ENCODE measurements at places on chromosomes 13 and 19.

DNA sequence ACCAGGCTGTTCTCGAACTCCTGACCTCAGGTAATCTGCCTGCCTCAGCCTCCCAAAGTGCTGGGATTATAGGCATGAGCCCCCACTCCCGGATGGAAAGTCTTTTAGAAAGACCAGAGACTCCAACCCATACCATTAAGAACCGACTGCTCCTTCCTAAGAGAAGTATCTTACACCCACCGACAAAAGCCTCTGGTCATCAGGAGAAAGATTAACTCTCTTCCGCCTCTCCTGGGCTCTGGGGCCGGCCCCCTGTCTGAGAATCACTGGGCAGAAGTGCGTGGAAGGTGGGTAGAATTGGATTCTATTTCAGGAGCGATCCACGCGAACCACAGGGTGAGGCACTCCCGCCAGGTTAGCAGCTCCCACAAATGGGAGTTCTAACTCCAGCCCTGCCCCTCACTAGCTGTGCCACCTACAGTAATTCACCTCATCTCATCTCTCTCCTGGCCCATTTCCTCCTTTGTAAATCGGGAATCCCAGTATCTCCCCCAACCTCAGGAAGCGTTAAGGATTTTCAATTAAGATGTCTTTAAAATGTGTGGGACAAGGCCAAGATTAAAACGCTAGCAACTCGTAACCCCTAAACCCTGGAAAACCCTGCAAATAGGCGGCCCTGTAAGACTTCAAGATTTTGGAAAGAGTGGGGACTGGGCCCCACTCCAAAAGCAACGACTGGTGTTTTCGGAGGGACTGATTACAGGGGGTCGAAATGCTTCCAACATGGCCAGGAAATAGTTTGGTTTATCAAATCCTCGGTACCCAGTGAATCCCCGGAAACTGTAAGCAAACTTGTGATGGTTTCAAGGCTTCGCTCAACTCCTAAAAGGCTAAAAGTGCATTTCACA is 1.3 kb downstream of the HNRNPL start:
- DNase-seq = no peak

GRCh38 chr19:10593820-10594637 is 6.9 kb upstream of the AP1M2 start:
- DNase-seq = no peak

DNA sequence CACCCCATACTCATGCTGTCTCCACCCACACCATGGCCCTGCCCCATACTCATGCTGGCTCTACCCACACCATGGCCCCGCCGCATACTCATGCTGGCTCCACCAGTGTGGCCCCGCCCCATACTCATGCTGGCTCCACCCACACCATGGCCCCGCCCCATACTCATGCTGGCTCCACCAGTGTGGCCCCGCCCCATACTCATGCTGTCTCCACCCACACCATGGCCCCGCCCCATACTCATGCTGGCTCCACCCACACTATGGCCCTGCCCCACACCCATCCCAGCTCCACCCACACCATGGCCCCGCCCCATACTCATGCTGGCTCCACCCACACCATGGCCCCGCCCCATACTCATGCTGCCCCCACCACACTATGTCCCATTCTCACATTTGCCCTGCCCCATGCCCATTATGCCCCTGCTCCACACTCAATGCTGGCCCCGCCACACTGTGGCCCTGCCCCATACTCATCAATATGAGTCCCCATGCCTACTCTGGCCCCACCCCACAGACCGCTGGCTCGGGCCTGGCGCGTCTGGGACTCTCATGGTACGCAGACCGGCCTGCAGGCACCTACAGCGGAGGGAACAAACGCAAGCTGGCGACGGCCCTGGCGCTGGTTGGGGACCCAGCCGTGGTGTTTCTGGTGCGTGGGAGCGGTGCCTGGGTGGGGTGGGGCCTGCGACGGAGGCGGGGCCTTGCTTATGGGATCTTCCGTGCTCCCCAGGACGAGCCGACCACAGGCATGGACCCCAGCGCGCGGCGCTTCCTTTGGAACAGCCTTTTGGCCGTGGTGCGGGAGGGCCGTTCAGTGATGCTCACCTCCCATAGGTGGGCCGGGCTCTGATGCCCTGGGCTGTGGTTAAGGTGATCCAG is 3.7 kb upstream of the ARHGAP45 start:
- no peak for DNase-seq

DNA sequence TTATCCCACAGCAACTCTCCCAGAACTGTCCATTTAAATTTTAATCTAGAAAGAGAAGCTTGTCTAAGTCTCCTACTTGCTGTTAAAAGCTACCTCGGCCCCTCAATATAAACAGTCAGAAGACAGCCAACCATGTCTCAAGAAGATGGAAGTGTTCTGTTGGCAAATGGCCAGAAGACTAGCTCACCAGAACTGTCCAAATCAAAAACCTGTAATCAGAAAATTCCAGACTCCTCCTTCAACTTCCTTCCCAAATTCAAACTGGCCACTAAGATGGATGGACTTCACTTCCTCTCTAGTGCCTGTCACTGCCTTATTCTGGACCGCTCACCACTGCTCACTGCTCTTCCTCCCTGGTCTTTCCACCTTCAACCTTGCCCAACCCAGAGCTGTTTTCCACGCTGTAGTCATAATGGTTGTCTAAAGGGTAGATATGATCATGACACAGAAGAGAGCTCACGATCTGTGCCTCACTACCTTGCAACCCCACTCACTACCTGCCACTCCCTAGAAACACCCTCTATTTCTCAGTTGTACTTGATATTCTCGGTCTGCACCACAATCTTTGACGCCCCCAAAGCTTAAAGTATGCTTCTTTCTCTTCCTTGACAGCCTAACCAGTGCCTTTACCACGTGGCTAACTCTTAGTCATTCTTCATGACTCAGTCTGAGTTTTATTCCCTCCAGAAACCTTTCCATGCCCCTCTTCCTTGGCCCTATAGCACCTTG is 9.2 kb downstream of the FGF14 start:
- DNase-seq = no peak

- peak; percentile 9 for DNase-seq
These were observed 33.1 kb downstream of the CEBPG start for GRCh38 chr19:33406521-33407139.

GRCh38 chr13:53672005-53672404 is 643.4 kb downstream of the OLFM4 start:
- DNase-seq = no peak

DNA sequence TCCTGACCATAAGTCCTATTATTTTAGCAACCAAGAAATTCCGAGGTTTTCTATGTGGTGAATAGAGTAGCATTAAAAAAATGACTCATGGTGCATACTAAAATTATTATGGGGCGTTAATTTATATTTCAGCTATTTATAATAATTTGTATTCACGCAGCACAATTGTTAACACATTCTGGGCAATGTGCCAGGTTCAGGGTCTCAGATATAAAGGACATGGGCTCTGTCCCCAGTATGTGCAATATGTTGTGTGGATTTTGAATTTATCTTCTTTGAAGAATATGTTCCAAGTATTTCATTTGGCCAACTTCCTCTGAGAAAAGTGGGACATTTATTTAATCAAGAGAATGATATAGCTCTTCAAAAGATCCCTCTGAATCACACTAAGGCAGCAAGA is 1434.7 kb upstream of the PRR20A start:
- no peak for DNase-seq

- peak; percentile 66 for DNase-seq
These were observed 68.3 kb downstream of the DNAJC3 start for GRCh38 chr13:95745289-95745688.

- no peak for DNase-seq
These were observed 463.7 kb upstream of the SGCG start for GRCh38 chr13:22717036-22717435.

GRCh38 chr13:28492569-28493367 is 2.2 kb downstream of the FLT1 start:
- no peak for DNase-seq

DNA sequence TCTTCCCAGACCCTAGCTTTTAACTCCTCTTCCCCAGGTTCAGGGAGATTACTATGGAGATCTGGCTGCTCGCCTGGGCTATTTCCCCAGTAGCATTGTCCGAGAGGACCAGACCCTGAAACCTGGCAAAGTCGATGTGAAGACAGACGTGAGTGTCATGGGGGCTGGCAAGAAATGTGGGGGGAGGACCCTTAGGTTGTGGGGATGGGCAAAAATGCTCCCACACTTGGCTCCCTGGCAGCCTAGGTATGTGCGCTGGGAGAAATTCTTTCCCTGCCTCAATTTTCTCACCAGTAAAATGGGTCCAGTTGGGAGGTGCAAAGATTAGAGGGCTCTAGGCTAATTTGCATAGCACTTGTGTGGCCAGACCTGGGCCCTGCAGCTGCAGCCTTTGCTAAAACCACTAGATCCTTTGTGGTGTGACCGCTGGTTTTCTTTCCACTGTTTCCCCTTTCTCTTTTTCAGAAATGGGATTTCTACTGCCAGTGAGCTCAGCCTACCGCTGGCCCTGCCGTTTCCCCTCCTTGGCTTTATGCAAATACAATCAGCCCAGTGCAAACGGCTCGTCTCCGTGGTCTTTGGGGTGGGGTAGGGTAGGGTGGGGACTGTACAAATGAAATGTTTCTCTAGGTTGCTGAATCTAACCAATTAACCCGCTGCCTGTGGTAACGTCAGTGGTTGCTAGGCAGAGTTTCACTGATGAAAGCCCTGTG is 959 bp upstream of the RAB4B start:
- peak; percentile 98 for DNase-seq

- DNase-seq = no peak
These were observed 10.5 kb downstream of the COMP start for GRCh38 chr19:18780631-18781030.
